ENCODE measurements at places on chromosomes 13 and 19.

GRCh38 chr13:109156181-109156935, 526.9 kb downstream of the MYO16 start:
- no peak for DNase-seq

- DNase-seq = no peak
These were observed 4.0 kb downstream of the TCF3 start for GRCh38 chr19:1648459-1648849.

- DNase-seq = no peak
These were observed 4.0 kb upstream of the NWD1 start for GRCh38 chr19:16715611-16716010.

- no peak for DNase-seq
These were observed 31.0 kb downstream of the FOXO1 start for GRCh38 chr13:40635315-40635995.

- DNase-seq = no peak
These were observed 20.1 kb downstream of the NOTCH3 start for GRCh38 chr19:15180451-15181390.

- DNase-seq = no peak
These were observed 1.3 kb downstream of the DNAJB1 start for GRCh38 chr19:14516746-14517438.

DNA sequence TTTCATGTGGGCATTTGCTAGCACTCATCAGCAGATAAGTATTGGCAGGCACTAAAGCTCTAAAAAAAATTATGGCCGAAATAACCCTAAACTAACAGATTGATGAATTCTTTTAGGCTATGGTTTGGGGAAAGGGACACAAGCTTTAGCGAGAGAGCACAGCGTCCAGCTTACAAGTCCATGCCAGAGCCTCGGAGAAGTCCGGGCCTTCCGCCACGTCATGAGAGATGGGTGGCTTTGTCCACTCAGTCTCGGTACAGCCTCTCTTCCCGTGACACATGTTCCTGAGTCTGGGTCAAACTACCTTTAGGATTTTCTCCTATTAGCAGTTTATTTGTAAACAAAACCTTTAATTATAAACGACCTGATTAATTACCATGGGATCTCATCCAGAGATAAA, 27.7 kb downstream of the TMTC4 start:
- no peak for DNase-seq

DNA sequence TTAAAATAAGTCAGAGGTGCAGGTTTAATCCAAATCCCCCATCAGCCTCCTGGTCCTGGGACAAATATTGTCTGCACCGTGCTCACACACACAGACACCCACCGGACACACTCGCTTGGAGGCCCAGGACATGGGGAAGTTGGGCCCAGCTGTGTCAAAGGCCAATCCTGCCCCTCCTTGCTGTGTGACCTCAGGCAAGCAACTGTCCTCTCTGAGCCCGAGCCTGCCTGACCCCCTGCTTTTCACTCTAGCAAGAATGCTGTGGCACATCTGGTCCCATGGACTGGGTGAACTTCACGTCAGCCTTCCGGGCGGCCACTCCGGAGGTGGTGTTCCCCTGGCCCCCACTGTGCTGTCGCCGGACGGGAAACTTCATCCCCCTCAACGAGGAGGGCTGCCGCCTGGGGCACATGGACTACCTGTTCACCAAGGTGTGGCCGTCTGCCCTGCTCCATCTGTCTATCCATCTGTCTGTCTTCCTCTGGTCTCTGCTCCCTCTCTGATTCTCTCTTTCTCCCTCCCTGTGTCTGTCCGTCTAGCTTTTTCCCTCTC, 9.3 kb downstream of the UPK1A start:
- no peak for DNase-seq

DNA sequence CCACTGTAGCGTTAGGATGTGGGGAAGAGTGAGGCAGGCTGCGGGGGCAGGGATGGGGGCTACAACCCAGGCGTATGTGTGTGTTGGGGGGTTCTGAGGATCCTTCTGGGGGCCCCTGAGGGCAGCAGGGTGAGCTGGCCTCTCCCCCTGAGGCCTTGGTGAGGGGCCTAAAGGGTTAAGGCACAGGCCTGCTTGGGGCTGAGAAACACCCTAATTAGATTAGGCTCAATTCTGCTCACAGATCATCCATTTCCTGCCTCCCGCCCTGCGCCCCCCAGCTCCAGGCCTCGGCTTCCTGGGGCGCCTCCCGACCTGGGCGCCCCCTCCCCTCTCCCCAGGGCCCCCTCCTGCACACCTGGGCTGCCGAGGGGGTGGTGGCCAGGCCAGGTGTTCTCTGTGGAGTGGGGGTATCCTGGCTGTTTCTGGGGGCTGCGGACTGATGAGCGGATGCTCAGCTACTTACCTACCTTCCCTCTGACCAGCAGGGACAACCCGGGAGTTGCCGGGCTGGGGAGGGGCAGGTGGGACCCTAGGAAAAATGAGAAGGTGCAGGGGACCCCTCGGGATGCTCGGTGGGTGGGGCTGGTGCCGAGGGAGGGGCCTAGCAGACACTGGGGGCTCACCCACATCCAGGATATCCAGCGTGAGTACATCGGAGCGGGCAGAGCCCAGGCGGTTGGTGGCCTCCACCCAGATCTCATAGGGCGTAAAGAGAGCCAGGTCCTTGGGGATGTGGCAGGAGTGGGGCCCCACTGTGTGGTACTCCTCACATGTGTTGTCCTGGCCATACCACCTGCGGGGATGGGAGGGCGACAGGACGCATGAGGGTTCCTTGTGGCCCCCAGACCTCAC, 8.6 kb downstream of the CRLF1 start:
- no peak for DNase-seq

GRCh38 chr13:35789335-35790165, 313.1 kb upstream of the MAB21L1 start:
- peak; percentile 1 for DNase-seq

- no peak for DNase-seq
These were observed 125.5 kb upstream of the TRPC4 start for GRCh38 chr13:37995092-37995491.

DNA sequence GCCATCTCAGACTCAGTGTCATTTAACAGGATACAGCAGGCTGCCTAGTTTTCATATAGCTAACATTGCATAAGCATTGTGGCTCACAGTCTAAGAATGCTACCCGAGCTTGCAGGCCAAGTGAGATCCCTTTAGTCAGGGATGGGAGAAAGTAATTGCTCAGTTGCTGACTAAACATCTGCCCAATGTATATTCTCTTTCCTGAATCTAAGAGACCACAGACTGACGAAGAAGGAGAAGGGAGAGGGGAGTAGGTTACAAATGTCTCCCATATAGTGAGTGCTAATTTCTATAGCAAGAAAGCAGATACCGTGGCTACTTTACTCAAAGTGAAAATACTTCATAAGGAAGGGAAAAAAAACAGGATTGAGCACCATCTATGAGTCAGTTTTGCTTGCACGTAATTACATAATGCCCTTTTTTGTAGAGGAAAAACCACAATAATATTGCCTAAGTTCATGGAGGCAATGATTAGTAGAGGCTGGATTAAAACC, 453.9 kb downstream of the COG6 start:
- DNase-seq = no peak

GRCh38 chr13:35342440-35342839, 134.0 kb downstream of the MAB21L1 start:
- DNase-seq = no peak

- DNase-seq = no peak
These were observed 7.2 kb downstream of the UHRF1 start for GRCh38 chr19:4916292-4917082.

GRCh38 chr13:110371550-110372465, 64.7 kb downstream of the COL4A2 start:
- DNase-seq = no peak

DNA sequence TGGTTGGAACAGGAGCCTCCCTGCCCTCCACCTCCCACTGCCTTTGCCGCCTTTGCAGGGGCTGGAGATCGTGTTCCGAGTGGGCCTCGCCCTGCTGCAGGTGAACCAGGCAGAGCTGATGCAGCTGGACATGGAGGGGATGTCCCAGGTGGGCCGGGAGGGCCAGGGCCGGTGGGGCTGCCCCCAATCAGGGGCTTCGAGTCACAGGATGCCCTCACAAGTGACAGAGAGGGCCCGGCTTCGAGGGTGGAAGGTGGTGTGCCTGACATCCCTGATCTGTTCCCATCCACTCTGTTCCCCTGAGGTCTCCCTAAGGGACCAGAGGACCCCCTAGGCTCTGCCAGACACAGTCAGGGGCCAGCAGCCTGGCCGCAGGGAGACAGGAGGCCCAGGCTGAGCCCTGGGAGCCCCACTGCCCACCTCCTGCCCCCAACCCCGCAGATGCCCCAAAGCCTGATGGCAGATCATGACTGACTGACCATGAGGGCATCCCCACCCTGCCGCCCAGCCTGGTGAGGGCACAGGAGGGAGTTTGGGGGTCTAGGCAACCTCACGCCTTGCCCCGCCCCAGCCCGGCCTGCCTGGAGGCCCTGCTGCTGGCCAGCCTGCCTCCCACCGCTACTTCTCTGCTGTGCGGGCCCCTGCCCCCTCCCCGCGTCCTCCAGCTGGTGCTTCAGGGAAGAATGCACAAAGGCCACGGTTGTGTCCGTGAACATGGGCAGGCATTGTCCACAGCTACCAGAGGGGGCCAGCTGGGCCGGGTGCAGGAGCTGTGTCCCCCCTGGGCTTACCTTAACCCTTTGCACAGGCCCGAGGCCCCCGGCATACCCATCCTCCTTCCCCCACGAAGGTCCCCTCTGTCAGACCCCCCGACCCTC, 21.8 kb downstream of the EVI5L start:
- DNase-seq = no peak

DNA sequence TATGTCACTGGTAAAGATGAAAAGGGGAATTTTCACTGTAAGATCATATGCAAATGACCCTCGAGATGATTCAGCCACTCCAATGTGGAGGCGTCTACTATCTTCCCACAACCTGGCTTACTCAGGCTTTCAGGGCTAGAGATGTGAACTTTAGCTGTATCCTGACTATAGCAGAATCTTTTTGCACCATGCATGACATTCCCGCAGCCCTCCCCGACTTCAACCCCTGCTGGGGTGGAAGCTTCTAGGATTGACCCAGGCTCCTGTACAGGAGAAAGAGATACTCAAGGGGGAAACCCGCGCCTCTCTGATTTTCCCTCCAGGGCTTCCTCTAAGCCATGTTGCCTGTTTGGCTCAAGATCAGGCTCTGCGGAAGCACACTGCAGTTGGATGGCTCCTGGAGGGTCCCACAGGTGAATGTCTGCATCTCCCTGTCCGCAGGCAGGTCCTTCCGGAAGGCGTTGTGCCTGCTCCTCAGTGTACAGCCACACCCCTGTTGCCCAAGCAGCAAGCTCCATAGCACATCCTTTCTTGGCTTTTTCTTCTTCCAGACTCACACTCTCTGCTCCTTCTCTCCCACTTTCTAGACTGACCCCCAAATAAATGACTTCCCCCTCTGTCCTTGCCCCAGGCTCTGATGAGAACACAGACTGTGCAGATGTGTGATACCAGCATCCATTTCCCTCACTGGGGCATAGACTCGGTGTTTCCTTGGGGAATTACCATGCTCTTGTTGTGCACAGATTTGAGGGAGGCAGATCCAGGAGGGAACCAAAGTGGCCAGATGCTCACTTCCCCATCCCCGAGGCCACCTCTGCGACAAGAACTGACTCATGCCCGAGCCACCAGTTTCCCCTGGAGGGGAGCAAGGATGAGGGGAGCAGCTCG, 29.1 kb upstream of the POP4 start:
- DNase-seq = no peak

DNA sequence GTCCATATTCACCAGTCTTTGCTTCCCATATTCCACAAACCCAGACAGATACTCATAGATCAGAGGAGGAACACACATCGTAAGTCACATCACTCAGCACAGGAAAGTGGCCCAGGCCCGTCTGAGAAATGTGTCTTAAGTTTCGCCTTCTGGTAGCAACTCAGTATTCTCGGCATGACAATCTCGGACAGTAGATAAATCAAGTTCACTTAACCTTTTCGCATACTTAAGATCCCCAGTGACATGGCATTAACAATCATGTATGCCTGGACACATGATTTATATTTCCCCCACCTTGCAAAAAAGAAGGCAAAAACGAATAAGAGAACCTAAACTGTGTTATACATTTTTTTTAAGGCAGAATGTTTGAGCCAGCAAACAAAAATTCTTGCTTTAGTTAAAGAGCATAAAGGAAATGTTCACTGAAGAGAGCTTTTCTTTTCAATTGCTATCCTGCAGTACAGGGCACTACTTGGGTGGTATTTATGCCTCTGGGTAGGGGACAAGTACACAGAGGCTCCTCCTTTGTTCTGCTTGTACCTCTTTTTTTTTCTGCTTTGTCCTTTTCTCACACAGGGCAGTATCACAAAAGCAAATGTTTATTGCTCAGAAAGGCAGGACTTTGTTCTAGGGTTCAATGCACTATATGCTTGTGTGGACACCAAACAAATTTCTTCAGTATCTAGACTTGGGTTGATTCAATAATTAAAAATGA, 360.6 kb downstream of the TDRD3 start:
- DNase-seq = no peak

GRCh38 chr13:22278336-22278929, 607.6 kb downstream of the FGF9 start:
- no peak for DNase-seq

GRCh38 chr13:40311356-40312101, 354.9 kb downstream of the FOXO1 start:
- no peak for DNase-seq

DNA sequence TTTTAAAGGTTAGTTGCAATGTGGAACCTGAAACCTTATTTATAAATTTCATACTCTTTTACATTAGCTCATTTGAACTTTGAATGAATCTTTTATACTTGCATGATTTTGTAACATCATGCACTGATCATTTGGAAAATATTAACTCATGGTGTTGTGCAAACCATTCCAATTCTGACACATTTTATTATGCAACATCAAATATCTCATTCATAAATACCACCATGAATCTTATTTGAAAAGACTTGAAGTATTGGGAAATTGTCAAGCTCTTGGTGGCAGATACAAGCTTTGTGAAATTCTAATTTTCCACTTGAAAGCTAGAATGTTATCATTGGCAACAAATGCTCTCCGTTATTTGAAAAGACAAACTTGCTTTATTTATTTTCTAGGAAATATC, 379.9 kb upstream of the PCDH20 start:
- DNase-seq = no peak

Measured in NCI-H1048 (cell line).